Choroid plexus epithelial cell (primary cell): ENCODE measurements at places on chromosomes 2 and 18.

DNA sequence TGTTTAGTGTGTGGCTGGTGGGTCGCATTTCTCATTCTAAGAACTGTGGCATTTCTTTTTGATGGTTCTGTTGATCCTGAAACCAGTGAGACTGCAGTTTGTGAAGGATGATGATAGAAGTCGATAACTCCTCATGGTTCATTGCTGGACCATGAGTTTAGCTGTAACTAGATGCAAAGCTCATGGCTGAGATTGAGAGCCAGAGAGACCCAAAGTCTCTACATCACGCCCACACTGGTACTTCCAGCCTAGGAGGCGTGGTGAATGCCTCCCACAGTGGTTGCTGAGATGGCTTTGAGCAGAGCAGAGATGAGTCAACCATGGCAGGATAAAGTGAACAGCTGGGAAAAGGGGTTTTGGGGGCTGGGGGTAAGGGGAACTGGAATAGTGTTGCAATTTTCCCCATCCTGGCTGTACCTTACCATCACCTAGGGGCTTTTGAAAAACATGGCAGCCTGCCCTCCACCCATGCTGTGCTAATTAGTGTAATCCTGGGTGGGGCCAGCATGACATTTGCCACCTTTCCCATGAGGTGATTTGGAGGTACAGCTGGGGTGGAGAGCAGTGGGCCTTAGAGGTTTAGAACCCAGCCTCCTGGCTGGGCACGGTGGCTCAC lies 24.1 kb downstream of the INPP4A start:
- DNase-seq: no peak

GRCh38 chr2:236576087-236576486 lies 6.5 kb downstream of the ACKR3 start:
- no peak for DNase-seq

DNA sequence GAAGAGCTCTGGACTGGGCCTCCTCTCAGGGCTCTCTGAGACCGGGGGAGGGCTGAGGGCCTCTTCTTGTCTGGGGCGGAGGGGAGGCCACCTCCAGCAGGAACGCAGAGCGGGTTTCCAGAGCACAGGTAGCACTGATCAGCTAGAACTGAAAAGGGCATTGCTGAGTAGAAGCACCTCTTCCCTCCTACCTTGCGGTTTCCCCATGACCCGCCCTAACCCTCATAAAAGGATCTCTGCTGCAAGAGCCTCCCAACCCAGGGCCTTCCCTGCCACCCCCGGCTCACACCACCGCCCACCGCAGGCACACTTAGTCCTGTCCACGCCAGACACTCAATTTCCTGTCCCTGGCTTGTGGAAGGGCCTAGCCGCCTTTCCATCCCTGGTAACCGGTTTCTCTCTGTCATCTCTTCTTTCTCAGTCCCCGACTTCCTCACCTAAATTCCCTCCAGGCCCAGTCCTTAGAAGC lies 966 bp downstream of the ADCY3 start:
- DNase-seq: no peak

DNA sequence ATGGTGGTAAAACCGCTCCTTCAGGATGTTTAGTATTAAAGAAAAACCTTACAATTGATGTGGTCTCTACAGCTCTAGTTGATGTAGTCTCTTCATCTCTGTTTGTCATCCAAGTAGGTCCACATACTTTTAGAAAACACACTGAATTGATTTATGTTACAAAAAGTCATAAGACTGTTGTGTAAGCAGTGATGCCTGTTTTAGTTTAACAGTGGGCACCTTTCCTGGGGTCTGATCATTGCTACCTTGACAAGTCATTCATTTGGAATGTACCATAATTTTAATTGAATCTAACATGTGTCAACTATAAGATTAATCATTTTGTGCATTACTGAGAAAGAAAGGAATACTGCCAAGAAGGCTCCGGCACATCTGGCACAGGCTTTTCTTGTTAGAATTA lies 34.3 kb downstream of the GIGYF2 start:
- no peak for DNase-seq

- DNase-seq: no peak
Observed at GRCh38 chr2:58237741-58238140, 3.4 kb downstream of the FANCL start.

DNA sequence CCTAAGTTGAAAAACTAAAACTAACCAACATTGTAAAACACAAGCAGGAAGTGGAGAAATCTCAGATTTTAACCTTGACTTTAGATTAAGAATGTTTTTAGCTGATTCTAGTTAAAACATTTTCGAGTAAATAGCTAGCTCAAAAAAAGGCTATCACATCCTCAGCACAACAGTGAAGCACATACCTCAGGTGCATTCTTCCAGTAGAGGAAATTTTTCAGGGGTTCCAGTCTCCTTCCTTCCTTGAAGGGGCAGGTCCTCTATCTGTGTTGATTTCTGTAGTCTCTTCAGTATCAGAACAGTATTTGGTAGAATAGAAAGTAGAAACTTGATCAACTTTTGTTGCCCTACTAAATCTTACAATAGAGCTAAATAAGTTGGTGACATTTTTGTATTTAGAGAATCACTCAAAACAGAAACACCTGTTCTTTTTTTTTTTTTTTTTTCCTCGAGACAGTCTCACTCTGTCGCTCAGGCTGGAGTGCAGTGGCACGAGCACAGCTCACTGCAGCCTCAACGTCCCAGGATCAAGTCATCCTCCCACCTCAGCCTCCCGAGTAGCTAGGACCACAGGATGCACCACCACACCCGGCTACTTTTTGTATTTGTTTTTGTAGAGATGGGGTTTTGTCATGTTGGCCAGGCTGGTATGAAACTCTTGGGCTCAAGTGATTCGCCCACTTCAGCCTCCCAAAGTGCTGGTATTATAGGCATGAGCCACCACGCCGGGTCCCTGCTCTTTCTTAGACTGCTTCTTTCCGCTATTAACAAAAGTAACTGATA lies 6.9 kb upstream of the GPR155 start:
- no peak for DNase-seq

DNA sequence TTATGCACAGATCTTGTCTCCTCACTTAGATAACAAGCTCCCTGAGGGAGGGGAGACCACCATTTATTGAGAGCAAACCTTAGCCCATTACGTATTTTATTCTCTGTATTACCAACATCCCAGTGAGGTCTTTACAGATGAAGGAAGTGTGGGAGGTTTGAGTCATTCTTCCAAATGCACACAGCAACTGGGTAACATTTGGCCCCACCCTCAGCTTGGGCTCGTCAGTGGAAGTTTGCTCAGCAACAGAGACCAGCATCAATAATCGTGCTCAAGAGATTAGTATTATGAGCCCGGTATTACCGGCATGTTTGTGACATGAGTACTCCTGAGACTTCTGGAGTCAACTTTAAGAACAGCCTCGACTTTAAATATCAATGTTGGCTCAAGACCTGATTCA lies 168.6 kb downstream of the ETAA1 start:
- peak; percentile 65 for DNase-seq

GRCh38 chr2:98479959-98480524 lies 35.4 kb downstream of the INPP4A start:
- DNase-seq: peak; percentile 40

DNA sequence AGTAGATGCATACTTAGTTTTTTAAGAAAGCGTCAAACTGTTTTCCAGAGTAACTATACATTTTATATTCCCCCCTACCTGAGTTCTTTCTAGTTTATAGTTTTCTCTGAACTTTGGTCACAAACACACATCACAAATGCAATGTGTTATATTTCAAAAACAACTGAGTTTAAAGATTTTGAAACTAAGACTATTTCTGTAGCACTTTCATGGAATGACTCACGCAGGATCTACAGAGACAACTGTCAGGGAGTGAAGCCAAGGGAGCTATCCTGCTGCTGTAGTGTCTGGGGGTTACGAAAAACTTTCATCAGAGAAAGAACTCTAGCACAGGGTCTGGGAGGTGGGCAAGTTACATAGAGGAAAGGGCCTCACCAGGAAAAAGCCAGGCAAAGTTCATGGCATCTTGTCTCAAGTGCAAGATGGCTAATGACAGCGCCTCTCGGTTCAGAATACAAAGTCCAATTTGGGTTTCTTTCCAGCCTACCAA lies 66.8 kb downstream of the UXS1 start:
- DNase-seq: peak; percentile 63

DNA sequence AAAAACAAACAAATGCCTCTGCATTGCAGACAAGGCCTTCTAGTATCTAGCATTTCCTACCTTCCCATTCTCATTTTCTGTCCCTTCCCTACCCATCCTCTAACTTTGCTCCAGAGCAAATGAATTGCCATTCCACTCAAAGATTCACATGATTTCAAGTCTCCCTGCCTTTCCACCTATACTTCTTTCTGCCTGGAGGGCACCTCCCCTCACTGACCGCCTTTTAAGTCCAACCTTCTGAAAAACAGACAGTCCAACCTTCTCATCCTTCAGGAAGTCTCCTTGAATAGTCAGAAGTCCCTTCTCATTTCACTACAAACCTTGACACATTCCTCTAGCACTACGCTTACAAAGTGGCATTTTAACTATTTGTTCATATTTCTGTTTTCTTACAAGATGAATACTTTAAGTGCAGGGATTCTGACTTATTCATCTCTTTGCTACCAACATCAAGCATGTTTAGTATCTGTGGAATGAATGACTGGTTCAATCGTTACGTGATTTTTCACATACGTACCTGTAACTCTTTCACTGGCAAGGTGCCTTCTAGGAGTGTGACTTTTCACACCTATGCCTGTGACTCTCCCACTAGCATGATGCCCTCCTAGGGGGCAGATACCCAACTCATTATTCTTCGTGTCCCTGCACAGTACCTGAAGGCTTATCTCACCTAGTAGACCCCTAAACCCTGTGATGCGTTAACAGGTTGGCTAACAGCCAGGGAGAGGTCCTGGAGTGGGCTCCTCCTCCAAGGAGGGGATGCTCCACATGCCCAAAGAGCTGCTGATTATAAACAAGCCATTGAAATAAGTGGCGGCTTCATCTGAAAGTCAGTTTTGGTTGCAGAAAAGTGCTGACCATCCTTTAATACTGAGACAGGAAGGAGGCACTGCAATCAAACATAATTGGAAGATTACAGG lies 356.2 kb downstream of the MYCN start:
- DNase-seq: no peak

GRCh38 chr2:46239175-46239846 lies 57.9 kb upstream of the EPAS1 start:
- no peak for DNase-seq

DNA sequence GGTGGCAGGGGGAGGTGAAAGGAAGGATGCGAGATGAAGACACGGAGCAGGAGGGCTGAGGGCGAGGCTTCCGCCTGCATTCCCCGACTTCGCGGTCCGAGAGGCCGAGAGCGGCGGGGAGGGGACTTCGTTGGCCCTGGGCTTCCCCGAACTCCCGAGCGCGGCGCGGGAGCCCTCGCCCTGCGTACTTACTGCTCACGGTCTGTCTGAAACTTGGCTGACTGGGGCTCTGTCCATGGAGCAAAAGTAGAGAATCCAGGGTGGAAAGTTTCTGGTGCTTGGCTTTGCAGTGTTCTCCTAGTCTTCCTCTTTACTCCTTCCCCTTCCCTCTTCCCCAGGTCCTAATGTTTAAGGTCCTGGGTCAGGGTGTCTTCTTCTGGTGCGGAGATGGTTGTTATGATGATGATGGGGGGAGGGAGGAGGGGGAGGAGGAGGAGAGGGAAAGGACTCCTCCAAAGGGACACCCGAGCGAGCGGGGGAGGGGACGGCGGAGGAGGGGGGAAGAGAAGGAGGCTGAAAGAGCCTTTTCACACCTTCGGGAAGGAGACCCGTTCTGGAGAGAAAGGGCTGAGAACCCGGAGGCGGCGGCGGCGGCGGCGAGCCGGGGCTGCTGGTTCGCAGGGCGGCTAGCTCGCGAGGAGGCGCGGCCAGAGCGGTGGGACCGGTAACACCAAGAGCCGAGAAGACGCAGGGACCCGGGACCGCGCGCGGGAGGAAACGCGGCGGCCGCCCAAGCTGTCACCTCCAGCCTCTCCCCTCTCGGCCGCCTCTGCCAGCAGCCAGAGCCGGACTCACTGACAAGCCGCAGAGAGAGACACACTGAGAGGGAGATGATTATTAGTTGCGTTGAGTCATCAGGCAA lies at the start of gene SATB2:
SATB2 (minus strand) TSS at position 793 of the 862 bp plus-strand sequence. CDS start 1,902 bp downstream, outside the sequence.
- peak; percentile 57 for DNase-seq

DNA sequence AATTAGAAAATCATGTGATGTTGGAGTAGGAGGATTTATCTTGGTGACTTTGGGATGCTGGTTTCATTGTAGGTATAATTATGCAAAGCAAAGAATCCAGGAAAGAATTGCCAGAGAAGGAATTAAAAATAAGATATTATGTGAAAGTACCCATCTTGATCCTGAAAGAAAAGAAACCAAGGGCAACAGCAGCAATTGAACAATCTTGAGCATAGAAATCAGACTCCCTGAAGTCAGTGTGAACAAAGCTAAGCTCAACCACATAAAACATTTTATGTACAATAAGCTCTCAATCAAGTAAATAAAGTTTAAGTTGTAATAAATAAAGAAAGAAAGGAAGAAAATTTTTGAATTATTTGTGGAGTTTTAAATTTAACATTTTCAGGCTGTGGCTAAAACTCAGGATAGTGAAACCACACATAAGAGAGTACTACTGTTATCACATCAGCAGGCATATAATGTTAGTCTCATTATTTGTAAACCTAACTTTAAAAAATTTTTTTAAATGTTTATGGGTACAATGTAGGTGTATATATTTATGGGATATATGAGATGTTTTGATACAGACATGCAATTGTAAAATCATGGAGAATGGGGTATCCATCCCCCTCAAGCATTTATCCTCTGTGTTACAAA lies 32.8 kb upstream of the GPR55 start:
- no peak for DNase-seq

GRCh38 chr2:45669032-45669486 lies 17.6 kb downstream of the PRKCE start:
- DNase-seq: peak; percentile 41

GRCh38 chr2:175806125-175806490 lies 196.0 kb downstream of the LNPK start:
- no peak for DNase-seq

GRCh38 chr2:7292154-7292691 lies 375.0 kb downstream of the RNF144A start:
- no peak for DNase-seq

- DNase-seq: peak; percentile 59
Observed at GRCh38 chr2:213281156-213281555, 3.1 kb upstream of the SPAG16 start.

DNA sequence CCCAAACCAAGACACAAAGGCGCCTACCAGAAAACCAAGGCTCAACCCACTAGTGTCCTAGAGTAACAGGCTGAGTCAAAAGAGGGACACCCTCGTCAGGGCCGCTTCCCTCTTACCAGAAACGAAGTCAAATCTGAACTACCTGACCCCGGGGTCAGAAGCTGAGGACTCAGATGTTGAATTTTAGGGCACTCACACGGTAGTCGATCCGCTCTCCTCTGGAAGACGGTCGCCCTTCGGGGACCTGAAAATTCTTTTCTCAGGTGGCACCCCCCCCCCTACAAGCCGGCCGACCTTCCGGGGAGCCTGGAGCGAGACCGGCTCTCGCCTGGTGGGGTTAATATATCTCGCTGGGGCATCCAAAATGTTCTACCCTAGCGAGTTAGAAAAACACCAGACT lies 121.1 kb upstream of the KCNJ3 start:
- DNase-seq: no peak

DNA sequence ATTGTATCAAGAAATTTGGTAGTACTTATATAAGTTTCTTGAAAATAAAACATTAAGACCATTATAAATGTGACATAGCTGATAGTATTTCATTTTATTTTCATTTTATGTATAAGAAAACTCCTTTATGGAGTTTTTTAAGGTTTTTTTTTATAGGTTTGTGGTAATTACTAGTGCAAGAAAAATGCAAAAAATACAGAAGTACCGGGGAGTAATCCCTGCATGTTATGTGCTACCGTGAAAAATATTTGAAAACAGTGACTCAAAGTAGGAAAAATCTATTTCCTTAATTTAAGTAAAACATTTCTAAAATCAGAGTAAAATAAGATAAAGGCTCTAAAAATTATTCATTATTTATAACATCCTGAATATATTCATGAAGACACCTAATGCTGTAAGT lies 21.6 kb downstream of the ZSWIM2 start:
- peak; percentile 34 for DNase-seq
